ENCODE measurements at places on chromosomes 11 and 22.

GRCh38 chr11:65089621-65090020 lies 5.6 kb downstream of the ZFPL1 start:
- no peak for DNase-seq

GRCh38 chr11:2713661-2714462 lies 14.1 kb upstream of the KCNQ1OT1 start:
- no peak for DNase-seq

DNA sequence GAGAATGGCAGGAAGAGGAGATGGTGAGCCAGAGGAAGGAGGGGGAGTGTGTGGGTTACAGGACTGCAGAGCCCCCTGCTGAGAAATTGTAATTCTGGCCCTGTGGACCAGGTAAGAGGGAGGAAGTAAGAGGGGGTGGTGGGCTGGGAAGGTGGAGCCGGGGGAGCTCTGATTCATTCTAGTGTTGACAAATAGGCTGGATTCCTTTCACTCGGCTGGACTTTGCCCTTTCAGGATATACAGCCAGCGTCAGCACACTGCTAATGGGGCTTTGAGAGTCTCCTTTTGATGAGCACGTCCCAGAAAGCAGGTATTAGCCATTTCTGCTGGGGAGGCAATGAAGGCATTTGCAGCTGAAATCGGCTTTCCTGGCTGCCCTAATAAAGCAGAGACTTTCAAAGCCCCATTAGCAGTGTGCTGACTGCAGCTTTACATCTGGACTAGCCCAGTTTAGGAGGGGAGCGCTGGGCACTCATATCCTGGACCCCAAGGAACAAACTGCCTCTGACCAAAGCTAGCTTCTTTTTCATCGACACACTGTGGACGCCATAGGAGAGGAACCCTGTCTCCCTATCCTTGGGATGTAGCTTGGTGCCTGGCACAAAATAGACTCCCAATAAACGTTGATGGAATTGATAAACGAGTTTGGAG lies 44.8 kb upstream of the CADM1 start:
- DNase-seq = no peak

GRCh38 chr11:28383456-28383855 lies 275.3 kb downstream of the METTL15 start:
- DNase-seq = no peak

- peak; percentile 79 for DNase-seq
Measured at GRCh38 chr11:65488273-65489034, 10.4 kb upstream of the MALAT1 start.

- DNase-seq = no peak
Measured at GRCh38 chr11:15112131-15112541, 2.6 kb upstream of the INSC start.
